ENCODE measurements at places on chromosomes 3 and 15.

DNA sequence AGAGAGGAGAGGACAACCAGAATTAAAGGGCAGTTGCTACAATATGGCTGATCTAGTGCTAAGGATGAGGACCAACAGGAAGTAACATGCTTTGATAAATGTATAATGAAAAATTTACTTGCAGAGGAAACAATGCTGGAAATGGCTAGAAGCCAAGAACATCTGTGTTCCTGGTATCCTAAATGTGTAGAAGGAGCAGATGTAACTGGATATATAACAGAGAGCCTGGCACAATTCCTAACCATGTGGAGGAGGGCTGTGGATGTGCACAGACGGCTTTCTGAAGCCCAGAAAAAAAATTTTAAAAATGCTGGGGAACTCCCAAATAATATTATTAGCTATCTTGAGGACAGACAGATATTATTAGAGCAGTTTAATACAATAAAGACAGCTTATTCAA, 159.4 kb upstream of the GBE1 start:
- peak; percentile 43 for DNase-seq

- DNase-seq: no peak
These were observed 57.5 kb upstream of the SLC6A1 start for GRCh38 chr3:10935028-10935427.

GRCh38 chr15:28911310-28911931, 25.6 kb downstream of the APBA2 start:
- DNase-seq: no peak

DNA sequence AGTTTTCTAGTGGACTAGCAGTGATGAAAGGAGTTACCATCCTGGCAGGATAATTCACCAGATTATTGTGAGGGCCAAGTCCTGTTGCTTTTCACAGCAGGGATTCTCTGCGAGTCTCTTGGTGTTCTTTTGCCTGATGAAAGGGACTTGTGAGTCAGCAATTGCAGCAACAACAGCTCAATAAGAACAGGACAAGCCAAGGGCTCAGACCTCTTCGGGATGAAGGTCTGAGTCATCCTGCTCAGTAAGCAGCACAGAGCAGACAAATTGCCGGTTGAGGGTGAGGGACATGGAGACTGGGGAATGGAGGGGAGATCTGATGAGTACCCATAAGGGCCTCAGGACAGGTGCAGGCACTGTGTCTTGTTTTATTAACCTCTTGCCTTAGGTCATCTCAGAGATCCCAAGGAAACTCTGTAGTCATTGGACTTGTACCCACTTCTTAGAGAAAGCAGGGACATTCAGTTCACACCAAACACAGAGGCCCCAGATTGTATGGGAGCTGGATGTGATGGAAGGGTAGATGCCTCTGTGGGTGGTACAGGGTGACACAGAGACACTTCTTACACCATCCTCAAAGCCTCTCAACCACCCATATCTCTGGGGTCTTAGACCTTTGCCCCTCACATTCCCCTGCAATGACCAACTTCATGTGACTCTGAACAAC, 173.8 kb upstream of the TLE3 start:
- DNase-seq: no peak

- DNase-seq: no peak
These were observed 15.4 kb downstream of the RAF1 start for GRCh38 chr3:12648384-12648959.

- DNase-seq: peak; percentile 32
These were observed 11.4 kb downstream of the C15orf40 start for GRCh38 chr15:82999905-83000671.

DNA sequence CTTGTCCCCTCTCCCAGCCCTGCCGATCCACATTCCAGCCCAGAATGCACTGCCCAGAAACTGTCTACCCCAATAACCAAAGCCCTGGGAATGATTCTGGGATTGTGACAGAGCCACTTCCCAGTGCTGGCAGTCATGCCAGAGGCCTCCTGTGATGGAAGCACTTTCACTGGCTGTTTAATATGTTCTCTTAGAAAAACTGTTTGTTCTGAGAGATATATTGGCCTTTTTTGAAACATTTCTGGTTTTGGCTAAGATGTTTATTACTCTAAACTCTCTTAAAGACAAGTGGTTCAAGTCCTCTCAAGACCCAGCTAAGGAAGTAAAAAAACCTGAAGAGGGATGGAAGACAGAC, 74.0 kb upstream of the HACD2 start:
- DNase-seq: peak; percentile 58

DNA sequence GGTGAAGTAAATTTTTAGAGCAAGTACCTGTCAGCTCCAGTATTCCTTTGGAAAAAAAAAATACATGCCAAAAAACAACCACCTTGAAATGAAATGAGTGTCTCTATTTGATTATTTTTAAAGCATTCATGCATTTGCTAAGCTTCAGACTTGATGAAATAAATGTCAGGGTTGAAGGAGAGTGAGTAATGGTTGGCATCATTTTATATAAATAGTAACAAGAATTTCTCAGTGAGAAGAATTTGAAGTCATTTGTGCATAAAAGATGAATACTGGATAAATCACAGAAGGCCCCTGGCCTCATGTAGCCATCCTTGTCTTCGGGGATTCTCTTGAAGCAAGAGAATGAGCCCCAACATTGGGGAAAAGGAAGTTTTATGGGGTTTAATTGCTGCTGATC, 318.4 kb downstream of the LPP start:
- DNase-seq: no peak

DNA sequence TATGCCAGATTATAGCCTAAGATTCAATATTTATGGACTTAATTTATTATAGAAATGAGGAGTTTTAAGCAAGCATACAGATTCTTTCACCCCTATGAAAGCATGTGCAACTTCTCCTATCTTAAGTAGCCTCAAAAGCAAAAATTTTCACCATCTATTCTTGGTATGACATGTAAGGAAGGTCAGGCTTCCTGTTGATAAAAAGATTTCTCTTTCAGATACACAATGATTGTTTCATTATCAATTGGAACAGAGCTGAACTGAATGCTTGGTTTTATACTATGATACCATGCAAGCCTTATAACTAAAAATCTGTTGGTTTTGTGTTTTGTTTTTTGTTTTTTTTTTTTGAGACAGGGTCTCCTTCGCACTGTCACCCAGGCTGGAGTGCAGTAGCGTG, 3.9 kb downstream of the GRK7 start:
- DNase-seq: no peak

GRCh38 chr15:84914909-84915605, 30.6 kb downstream of the SLC28A1 start:
- peak; percentile 75 for DNase-seq

- no peak for DNase-seq
These were observed 5.7 kb downstream of the SLC28A1 start for GRCh38 chr15:84889991-84890669.

DNA sequence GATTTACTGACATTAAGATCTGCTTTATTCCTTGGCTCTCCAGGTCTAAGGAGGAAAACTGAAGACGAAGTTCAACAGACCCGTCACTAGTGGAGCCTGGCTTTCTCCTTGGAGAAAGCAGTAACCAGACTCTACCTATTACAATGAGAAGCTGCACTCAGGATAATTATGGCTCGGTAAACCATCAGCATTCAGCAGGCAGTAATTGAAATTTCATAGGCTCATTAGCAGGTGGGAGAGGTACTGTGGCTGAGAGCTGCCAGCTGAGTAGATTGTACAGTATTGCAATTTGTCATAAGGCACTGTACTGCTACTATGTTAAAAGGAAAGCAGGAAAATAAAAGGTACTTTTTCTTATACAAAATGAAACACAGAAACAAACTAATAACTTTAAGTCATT, 51.2 kb downstream of the CHAC1 start:
- DNase-seq: no peak

GRCh38 chr3:77320514-77320913, 280.6 kb downstream of the ROBO2 start:
- no peak for DNase-seq

DNA sequence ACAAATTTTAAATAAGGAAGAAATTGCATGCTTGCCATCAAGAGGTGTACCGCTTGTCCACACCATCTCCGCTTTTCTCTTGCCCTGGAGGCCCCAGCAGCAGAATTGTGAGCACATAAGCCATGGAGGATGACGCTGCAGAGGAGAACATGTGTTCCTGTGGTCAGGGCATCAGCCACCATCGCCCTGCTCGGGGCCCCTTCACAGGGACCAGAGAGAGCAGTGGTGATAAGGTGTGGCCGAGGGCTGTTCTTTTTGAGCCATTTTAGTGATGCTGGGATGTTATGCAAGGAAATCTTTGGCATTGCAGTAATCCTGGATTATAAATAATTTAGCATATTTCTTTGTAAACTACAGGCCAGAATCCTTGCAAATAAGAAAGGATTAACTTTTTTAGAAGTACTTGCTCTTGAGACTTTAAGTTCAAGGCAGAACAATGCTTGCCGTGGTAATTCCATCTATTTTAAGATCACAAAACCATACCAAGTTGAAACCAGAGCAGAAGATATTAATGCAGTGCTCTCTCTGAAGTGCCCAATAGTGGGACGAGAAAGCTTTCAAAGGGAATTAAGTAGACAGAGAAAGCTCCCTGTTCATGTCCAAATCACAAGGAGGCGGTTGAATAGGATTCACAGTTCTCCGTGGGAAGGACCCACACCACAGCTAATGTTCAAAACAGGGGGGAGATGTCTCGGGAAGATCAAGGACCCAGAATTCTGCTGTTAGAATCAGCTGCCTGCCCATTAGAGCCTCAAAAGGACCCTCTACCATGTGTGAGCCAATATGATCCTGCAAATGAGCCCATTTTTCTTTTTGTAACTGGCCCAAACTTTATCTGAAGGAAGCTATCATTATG, 338.5 kb downstream of the RORA start:
- no peak for DNase-seq

DNA sequence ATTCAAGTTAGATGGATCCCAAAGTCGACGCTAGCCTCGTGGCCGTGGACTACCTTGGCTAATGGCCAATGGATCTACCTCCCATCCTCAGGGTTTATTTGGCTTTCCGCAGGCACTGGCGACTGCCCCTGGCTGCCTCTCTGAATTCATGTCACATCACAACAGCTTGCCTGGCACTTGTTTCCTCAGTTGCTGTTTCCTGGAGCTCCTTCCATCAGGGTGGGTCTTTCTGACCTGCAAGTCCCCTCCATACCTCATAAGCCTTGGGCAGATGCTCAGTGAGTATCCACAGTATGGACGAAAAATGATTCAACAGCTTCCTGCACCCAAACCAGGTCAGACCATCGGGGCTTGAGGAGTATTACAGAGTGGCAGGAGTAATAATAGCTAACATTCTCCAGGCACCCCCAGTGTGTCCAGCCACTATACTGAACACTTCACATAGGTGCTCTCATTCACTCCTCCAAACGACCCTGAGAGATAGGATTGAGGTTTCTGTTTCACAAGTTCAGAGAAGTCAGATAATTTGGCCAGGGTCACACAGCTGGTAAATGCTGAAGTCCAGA, 311.5 kb downstream of the TLE3 start:
- no peak for DNase-seq

GRCh38 chr15:57344282-57344681, 32.0 kb upstream of the CGNL1 start:
- DNase-seq: peak; percentile 3

DNA sequence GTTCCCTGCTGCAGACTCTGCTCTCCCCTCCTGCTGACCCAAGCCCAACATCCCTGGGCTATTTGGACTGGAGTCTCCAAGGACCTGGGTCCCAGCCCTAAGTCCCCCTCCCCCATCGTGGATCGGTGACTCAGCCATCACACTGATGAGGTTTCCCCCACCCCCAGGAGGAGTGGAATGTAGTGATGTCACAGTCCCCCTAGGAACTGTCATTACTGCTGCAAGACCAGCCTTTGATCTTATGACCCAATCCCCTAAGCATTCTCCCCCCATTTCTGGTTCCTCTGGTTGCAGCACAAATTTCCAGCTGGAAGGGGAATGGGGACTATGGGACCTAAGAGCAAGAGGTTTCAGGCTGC, 63.4 kb upstream of the CSPG4 start:
- DNase-seq: no peak

- DNase-seq: no peak
These were observed 7.0 kb downstream of the BHLHE40 start for GRCh38 chr3:4986175-4986781.

DNA sequence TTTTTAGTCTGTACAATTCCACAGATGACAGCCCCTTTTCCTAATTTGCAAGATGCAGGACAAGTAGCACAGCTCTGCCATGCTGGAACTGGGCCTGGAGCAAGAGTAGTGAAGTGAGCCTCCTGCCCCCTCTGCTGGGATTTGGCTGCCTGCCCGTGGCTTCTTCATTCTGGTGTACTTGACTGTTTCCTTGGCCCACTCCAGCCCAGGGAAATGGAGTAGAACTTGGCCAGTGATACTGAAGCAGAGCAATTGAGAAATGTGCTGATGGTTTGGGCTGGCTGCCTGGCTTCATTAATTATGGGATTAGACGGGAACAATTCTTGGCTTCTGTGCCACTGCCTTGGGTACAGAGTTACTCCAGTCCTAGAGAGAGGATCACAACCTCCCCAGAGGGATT, 2.8 kb downstream of the GPD1L start:
- DNase-seq: peak; percentile 80

GRCh38 chr15:34336991-34337556, 507 bp downstream of the SLC12A6 start:
- DNase-seq: no peak

DNA sequence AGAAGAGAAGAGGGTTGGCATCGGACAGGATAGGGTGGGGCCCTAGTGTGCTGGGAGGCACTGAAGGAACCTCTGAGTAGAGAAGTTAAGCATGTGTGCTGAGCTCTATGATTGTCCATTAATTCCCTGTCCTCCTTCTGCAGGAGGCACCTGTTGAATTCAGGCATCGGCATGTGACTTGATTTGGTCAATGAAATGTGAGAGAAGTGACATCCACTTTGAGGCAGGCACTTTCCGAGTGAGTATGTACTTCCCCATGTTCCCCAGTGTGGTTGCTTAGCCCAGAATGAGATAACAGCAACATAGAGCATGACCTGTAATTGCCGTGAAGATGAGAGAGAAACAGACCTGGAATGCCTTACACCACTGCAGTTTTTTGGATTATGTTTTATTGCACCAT, 224.8 kb downstream of the RPLP1 start:
- DNase-seq: no peak

- DNase-seq: no peak
These were observed 167.3 kb downstream of the SLCO3A1 start for GRCh38 chr15:92020804-92021203.

DNA sequence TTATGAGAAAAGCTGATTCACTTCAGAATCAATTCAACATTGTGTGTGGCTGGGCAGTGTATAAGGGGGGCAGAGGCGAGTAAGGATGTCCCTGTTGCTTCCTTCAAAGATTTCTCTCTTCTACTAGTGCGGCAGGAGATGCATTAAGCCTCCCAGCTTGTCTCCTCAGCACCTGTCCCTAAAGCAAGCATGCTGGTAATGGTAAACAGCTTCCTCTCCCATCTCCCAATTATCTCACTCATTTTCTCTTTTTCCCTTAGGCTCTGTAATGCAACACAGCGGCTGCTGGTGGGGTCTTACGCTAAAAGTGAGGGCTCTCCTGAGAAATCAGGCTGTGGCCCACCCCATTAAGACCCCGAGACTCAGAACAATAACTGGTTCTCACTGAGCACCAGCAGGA, 306.4 kb upstream of the ROPN1 start:
- no peak for DNase-seq

GRCh38 chr3:58424613-58425012, 9.0 kb downstream of the PDHB start:
- DNase-seq: no peak

Measured in femur (tissue), 1 donor.